ENCODE measurements at places on chromosomes 12 and 14.
A peak's percentile ranks its signal among the peaks of the same experiment; 100 is the strongest.

- DNase-seq, result no peak
These were observed 218.7 kb downstream of the RASSF9 start for GRCh38 chr12:85617307-85618091.

DNA sequence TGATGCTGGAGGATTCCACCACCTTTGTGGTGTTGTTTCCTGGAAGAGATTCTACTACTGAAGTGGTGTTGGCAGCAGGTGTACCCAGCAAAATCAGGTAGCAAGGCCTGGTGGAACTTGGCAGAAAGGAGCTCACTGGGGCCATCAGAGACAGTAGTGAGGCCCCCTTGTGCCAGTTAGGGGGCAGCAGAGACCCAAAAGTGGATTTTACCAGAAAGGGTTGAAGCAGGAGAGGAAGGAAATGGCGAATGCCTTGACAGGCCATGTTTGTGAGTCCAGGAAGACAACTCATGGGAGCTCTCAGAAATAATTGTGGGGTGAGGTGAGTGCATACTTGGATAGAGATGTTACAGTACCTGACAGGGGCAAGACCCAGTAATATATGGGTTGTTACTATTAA lies 137.7 kb upstream of the FGD4 start:
- peak; percentile 31 for DNase-seq

DNA sequence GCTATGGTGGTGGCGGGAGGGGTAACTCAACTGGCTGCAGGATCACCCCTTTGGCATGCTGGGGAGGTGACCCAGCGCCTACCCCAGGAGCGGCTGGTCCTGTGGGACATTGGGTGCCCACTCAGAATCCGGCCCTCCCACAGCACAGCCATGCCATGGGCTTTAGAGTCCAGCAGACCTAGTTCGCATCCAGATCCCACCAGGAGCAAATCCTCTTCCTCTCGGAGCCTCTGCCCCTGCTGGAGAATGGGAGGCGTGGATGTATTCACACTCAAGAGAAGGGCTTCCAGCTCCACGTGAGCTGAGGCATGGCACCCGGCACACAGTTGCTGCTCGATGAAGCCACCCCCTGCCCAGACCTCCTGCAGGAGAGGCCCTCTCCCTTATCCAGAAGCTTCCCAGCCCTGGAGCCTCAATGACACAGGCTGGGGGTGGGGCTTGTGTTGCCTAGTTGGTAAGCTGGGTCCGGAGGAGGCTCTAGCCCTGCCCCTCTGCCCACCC lies 17.7 kb downstream of the FAM222A start:
- DNase-seq, result no peak

GRCh38 chr14:93073358-93073707 lies 42.4 kb downstream of the ITPK1 start:
- no peak for DNase-seq

DNA sequence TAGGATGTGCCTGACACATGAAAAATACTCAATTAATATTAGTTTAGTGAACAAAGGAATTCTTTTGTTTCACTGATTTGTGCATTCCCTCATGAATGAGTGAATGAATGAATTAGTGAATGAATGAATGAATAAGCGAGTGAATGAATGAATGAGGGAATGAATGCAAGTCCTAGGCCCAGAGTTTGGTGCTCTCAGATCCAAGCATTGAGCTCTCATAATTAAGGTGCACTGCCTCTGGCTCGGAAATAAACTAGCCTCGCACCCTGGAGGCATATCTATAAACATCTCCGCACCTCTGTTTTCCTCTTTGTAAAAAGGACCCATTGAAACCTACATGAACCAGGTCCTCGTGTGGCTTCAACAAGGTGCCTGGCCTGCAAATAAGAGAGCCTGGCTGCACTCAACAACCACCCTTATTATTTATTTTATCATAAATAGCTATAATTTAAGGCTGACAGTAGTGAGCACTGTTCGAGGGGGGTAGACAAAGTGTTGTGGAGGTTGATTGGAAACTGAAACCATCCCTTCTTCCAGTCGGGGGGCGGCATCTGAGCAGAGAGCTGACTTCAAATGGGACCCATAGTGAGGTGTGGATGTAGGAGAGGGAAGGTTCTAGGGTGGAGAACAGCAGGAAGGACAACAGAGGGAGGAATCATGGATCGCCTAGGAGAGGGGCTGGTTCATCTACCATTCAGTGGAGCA lies 316.8 kb downstream of the BCL11B start:
- no peak for DNase-seq

- DNase-seq, result no peak
These were observed 102.2 kb downstream of the ARF6 start for GRCh38 chr14:49994951-49995561.

DNA sequence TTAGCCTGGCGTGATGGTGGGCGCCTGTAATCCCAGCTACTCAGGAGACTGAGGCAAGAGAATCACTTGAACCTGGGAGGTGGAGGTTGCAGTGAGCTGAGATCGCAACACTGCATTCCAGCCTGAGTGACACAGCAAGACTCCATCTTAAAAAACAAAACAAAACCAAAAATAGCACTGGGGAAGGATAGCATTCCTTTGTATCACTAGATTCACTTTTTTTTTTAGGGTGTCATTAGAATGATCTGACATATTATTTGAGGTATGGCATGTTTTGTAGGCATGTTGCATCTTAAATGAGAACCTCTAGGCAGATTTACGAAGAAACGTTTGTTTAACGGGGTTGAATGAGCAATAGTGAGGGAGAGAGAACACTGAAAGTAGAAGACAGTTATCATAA lies 16.8 kb upstream of the FAR2 start:
- no peak for DNase-seq

DNA sequence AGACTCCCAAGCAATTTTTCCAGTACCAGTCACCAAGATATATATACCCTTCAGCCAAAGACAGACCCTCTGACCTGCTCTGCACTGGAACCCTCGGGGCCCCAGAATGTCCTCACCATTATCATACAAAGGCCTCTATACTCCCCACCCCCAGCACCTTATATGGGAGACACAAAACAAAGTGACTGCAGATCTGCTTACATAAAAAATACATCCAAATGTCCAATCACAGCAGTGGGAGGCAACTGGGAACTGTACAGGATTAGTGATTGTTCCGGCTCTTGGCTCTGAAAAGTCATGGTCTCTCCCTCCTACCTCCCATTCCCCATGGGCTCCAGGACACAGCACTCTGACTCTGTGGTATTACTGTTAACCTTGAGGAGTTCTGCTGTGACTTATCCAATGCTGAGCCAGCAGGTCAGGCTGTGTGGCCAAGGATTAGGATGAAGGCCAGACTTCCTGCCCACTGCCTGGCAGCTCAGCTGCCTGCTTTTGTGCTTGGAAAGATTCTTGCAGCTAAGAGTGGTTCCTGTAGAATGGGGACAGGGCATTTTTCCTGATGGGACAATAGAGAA lies 13.7 kb downstream of the OXA1L start:
- DNase-seq, result no peak

- DNase-seq, result no peak
These were observed 1.1 kb upstream of the SENP1 start for GRCh38 chr12:48106681-48107613.

DNA sequence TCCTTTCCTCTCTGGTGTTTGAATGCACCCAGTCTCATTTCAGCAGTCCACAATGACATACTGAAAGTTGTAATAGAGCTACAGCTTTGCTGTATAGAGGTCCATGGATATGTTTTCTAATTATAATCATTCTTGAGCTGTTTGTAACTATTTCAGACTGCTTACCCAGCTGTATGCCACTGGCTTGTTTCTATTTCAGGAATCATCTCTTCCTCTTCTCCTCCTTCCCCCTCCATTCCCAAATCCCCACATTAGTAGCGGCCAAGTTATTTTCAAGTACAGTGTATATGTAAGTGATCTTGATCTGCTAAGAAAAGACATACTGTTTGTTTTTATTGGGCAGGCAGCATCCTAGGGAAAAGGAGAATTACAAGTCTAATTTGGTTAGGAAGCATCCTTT lies 775.0 kb downstream of the DIO2 start:
- DNase-seq, result no peak

DNA sequence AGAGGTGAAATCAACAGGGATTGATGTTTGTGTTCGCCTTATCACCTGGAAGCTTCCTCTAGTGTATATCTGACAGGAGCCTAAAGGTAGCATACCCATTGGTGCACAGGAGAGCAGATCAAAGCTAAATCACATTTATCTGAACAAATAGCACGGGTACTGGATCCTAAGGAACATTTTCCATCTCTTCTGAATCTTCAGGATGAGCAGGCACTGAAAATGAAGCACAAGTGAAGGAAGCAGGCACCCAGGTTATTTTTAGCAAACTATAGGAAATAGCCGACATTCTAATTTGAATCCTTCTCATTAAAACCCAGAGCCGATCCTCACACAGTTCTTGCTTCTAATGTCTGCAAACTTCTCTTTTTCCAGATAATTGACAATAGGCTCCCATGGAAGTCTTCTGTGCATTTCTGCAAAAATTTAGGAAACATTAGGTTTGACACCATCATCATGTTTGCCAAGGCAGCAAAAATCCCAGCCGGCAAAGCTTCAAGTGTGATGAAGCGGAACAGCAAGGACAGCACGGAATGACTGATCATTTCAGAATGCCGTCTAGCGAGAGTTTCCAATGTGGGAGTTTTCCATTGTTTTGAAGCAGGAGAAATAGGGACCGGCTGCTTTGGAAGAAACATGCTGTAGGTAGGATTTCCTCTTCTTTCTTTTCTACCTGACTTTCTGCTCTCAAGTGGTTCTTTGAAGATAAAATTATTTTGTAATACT lies 24.3 kb upstream of the RGS6 start:
- no peak for DNase-seq

DNA sequence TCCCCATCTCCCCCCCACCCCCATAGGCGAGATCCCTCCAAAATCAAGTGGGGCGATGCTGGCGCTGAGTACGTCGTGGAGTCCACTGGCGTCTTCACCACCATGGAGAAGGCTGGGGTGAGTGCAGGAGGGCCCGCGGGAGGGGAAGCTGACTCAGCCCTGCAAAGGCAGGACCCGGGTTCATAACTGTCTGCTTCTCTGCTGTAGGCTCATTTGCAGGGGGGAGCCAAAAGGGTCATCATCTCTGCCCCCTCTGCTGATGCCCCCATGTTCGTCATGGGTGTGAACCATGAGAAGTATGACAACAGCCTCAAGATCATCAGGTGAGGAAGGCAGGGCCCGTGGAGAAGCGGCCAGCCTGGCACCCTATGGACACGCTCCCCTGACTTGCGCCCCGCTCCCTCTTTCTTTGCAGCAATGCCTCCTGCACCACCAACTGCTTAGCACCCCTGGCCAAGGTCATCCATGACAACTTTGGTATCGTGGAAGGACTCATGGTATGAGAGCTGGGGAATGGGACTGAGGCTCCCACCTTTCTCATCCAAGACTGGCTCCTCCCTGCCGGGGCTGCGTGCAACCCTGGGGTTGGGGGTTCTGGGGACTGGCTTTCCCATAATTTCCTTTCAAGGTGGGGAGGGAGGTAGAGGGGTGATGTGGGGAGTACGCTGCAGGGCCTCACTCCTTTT lies 2.7 kb downstream of the GAPDH start:
- DNase-seq, result no peak

DNA sequence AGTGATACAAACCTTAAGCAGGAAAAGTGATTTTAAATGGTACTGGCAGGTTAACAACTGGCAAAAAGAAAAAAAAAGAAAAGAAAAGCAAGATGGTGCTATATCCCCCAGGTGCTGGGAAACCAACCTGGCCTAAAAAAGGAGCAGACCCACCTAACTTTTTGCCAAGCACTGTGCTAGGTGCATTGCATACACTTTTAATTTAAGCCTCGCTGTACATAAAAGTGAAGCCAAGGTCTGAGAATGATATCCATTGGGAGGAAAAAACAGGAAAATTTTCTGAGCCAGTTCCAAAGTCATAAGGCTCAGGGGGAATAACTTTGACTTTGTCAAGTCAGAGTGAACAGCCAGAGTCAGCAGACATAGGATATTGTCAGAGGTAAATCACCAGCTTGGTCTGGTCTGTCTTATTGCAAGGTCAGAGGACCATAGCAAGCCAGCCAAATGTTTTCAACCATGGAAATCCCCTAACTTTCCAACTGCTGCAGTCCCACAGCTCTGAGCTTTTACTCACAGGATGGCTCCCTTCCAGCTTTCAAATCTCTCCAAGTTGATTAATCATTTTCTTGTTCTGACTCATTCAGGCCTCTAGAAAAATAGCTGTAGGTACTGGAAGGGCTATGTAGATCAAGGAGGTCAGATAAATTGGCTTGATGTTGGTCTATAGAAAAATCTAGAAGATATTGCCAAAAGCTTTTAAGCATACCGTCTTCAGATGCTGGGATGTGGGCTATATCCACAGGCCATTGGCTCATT lies 412.9 kb downstream of the RAD51B start:
- peak; percentile 83 for DNase-seq

DNA sequence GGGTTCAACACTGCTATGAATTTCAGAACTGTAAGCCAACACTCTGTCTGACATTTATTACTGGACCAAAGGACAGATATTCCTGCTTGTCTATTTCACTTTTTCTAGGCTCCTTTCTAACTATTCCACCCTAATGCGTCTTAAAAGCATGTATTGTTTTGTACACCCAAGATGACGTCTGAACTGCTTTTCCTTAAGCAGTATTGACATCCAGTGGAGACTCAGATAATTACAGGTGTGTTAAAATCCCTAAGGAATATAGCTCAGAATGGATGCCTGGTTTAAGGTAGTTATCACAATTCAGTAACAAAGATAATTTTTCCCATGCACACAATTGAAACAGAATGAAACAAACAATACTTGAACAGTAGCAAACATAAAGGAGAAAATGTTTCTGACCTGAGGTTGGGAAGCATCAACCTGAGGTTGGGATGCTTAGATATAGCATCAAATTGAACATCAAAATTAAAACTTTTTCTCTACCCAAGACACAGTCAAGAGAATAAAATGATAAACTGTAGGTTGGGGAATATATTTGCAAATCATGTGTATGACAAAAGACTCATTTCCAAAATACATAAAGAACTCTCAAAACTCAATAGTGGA lies 93.7 kb upstream of the PTPRR start:
- DNase-seq, result no peak

DNA sequence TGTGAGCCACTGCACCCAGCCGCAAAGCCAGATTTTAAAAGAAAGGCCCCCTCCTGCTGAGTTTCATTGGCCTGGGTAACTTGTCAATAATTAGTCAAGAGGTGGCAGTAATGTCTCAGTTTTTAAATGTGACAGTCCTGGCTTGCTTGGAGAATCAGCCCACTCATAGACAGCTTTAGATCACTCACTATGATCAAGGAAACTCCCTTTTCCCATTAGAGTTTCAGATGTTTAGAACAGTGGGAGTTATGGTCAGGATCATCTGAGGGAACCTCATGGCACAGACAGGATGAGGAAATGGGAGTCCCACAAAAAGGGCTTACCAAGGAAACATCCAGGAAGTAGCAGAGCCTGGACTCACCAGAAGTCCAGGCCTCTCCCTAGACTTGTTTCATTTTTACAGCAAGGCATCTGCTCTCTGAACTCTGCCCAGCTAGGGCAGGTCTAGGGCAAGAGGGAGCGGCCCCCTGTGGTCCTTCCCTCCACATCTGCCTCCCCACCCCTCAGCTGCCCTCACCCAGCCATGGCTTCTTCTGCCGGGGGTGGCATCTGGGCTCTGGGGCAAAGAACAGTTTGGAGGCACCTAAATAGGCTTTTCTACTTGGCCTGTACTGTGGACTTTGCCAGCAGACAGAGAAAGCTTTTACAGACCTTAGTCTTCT lies 11.2 kb downstream of the BCL2L14 start:
- no peak for DNase-seq
